Glutamatergic neuron (in vitro differentiated cells): ENCODE measurements at places on chromosomes 1 and 21. TPM values are rescaled to one million over a fixed set of nuclear protein-coding genes. Genes with fewer than 3 reads are reported as not detected.

DNA sequence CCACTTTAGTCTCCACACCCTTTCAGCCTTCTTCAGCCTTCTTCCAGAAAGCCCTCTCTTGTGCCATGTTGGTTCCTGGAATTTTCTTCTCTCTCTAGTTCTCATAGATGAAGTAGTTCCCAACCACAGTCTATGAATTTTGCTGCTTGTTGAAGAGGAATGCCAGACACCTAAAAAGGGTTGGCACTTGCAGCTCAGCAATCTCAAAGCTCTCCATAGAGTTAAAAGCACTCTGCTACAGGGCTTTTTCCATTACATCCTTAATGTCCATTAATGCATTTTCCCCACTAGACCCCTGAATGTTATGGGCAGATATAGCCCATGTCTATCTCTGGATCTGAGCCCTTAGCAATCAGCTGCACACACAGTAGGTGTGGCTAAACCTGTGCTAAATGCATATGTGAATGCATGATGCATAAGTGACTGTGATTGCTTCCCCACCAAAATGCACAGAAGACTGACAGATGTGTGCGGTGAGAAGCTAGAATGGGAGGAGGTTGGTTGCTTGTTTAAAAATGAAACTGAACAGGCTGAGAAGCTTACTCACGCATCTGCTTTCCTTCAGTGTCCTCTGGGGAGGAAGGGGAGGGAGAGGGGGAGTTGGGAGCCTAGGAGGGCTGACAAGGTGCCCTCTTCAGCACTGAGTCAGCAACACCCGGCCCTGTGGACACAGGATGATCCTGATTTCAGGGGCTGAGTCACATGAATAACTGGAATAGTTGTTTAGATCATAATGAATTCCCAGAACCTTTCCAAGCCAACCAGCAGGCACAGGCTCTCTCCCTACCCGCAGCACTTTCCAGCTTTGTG, 146.1 kb upstream of the FGGY start:
- peak; percentile 40 for DNase-seq

GRCh38 chr1:67601955-67602354, 83.0 kb upstream of the GADD45A start:
- DNase-seq: no peak

- DNase-seq: no peak
These were observed 29.2 kb downstream of the RRP15 start for GRCh38 chr1:218314316-218314715.

GRCh38 chr21:31022306-31022705, 16.0 kb downstream of the KRTAP19-8 start:
- DNase-seq: no peak

GRCh38 chr1:115922801-115923200, 53.5 kb upstream of the SLC22A15 start:
- peak; percentile 66 for DNase-seq

DNA sequence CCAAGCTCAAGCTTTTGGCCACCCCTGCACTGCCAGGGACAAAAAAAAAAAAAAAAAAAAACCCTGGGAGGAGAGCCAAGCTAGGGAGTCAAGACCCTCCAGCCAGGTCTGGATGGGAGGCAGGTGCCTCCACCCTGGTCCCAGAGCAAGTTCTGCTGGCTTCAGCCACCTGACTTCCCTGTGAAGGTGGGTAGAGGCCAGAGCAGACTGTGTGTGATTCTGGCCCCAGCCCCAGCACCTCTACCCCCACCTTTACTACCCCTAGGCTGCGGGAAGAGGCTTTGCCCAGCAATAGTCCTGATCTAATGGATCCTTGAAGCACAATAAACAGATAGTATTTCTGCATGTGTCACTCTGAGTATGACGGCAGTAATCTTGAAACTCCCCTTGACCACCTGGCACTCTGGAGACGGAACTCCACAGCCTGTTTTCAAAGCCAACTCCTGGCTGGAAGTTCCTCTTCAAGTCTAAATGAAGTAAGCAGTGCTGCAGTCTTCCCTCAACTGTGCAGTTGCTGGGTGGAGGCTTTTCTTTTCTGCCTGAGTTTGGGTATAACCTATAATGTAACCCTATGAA, 9.8 kb downstream of the PDZK1IP1 start:
- DNase-seq: no peak

DNA sequence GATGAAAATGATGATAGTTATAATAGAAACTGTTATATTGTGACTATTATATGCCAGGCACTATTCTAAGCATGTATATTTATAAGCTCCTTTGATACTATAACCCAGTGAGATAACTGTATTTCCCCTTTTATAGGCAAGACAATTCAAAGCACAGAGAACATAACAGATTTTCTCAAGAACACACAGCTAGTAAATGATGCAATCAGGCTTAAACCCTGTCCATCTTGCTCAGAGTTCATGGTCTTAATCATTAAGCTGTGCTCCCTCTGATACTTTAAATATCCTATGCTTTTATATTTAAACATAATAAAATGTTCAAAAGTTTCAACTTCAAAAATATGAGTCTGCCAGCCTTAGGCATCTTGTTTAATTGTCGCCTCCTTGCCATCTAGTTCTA, 88.6 kb downstream of the PHTF1 start:
- DNase-seq: no peak

- DNase-seq: no peak
These were observed 6.6 kb upstream of the SLC35A3 start for GRCh38 chr1:99963041-99963795.

GRCh38 chr1:14964711-14965055, 188.9 kb upstream of the TMEM51 start:
- no peak for DNase-seq

- no peak for DNase-seq
These were observed 16.4 kb downstream of the CCN1 start for GRCh38 chr1:85596947-85597346.

GRCh38 chr1:156461781-156462647, 38.6 kb downstream of the MEF2D start:
- no peak for DNase-seq

- DNase-seq: no peak
These were observed 19.6 kb downstream of the CDC42BPA start for GRCh38 chr1:227298512-227299240.

Gene ARV1
- total RNA-seq: 18.3 TPM

Gene CEP350
- total RNA-seq: 36.6 TPM

Gene SYCP1
- not detected for total RNA-seq

Gene MASP2
- not detected for total RNA-seq
